ENCODE measurements at places on chromosomes 2 and 18.
A peak's percentile ranks its signal among the peaks of the same experiment; 100 is the strongest.

DNA sequence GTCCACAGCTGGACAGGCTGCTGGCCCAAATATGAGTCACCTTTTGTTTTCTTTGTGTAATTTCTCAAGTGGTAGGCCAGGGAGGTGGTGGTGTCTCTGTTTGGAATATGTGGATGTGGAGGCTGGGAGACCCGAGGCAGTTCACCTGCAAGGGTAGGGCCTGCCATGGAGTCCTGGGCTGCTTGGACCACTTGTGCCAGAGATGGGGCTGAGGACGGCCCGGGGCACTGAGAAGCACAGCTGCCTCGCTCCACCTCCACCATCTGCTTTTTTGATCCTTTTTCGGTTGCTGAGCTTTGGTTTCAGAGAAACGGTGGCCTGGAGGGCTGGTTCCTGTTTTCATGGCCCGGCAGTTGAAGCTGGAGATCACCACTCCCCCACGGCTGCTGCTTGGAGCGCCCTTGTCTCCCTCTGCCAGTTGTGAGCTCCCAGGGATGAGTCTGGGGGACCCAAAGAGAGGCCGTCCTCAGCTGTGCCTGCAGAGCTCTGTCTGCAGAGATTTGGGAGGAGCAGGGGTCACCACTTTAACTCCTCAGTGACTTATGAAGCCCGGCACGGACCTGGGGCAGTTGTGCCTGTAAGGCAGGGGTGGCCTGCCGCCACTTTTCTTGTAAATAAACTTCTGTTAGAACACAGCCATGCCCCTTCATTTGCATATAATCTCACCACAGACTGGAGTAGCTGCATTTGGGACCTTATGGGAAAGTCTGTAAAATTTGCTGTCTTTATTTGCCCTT, 67.6 kb upstream of the MCFD2 start:
- DNase-seq: peak; percentile 65

DNA sequence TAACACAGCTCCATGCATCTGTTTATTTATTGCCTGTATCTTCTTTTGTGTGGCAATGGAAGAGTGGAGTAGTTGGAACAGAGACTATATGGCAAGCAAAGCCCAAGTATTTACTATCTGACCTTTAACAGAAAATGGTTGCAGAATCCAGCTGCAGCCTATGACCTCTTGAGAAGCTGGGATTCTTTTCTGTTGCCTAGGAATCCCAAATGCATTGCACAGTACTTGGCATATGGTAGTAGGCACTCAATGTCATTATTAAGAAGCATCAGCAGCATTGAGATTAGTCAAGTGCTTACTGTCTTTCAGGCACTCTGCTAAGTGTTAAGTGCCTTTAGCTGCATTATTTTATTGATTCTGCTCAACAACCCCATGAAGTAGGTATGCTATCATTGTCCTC, 331.6 kb downstream of the CCDC85A start:
- no peak for DNase-seq

- no peak for DNase-seq
These were observed 27.0 kb downstream of the TMEM182 start for GRCh38 chr2:102788885-102789260.

DNA sequence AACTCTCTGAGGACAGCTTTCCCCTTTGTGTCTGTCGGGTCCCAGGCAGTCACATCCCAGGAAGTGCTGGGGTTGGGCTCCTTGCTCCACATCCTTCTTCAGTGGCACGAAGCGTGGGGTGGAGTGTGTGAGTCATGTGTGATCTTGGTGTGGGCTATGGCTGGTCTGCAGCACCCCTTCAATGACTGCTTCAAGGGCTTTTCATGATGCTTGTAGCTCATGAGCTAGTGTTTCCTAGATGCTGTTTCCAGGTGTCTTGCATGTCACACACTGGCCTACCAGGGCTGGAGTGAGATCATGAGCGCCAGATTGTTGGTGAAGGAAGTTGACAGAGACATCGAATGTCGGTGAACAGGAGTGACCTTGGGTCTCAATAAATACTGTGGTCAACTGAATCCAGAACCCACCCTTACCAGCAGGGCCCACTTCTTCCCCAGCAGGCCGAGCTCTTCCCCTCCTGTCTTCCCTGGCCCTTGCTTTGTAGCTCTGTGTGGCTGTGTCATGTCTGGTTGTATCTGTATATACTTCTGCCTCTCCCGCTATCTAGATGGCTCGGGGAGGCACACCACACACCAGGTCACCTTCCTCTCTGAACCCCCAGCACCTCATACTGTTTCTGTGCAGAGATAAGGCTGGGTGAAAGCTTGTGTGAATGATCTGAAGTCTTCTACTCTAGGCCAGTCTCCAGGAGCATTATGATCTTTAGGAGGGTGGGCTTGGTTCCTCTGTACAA, 3.8 kb downstream of the C2orf92 start:
- DNase-seq: no peak

DNA sequence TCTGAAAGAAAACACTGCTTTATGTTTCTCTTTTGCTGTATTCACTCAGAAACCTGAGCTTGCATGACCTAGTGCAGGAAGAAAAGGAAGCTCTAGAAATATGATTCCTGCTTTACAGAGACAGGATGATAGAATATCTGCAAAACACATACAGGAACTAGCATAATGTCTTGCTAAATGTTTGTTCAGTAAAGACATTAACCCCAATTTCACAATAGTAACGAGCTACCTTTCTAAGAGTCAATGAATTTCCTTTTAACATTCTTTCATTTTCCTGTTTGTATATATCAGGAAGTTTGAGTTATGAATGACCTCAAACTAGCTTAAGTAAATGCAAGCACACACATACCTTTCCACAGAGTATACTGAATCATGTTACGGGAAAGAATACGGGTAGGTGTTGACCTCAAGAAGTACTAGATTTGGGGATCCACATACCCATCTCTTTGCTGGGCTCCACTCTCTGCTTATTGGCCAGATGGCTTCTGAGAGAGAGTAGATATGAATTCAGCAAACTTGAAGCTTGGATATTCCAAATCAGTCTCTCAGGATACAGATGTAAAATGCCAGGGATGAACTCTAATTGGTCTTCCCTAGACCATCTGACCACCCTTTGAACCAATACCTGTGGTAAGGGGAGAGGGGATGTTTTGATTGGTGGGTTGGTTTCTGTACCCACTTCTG, 18.2 kb upstream of the ACSL3 start:
- no peak for DNase-seq

DNA sequence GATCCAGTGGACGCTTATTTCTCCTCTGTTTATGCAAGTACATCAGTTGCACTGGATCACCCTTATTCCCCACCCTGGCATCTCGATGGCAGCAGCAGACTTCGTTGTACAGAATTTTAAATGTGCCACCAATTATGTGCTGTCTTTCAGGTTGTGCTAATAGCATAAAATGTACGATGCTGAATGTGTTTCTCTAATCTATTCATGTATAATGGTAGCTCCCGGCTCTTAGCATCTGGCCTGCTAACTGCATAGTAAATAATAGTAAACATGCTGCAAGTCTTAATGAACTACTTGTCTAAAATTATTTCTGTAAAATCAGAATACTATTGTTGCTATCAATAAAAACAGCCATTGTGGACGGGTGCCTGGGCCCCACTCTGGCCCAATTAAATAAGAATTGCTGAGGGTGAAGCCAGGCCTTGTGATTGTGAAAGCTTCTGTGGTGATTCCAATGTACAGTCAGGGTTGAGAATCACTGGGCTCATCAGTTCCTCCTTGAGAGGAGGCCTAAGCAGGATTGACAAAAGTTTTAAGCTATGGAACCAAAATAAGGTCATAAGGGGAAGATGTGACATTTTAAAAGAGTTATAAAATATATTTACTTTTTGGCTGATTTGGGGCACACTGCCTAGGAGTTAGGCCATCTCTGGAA, 14.4 kb upstream of the MYO3B start:
- DNase-seq: no peak

DNA sequence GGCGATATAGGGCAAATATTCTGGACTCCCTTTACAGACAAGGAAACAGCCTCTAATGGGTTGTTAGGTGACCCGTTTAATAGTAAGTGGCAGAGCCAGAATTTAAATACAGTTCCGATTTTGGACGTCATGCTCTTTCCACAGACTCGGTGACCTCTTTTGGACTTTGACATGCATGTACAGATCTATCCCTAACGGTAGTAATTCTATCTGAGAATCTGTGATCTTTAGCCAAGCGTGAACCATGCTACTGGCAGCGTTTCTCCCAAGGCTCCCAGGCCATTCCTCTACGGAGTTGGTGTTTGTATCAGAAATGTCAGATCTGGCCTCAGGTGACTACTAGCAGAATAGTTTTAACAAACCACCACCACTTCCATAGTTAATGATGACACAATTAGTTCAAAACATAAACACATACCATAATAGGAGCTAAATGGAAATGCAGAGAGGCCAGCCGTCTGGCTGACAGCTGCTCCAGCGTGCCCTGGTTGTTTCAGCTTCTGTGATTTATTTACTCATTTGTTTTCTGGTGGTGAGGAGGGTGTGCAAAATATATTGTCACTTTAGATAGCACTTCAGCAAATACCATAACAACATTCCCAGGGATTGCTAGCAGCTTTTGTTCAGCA, 304.6 kb upstream of the LYPD1 start:
- DNase-seq: no peak
